ENCODE measurements at places on chromosomes 2 and 18.

GRCh38 chr18:68738564-68738963, 23.7 kb upstream of the TMX3 start:
- DNase-seq = no peak

DNA sequence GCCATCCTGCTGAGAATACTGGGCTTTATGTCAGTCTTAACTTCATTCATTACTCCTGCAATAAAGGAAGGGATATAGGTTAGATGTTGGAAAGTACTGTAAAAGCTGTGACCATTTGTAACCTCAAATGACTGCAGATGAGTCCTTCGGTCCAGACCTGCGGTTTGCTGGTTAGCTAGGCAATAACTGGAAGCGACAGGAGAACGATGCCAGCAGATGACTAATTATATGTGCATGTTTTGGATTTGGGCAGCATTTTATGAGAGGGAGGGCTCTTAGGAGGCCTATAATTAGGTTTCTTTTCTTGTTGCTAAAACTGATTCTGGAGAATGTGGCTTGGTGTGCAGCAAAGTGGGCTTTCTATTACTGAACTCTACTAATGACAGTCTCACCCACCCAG, 205.6 kb downstream of the TMEM182 start:
- no peak for DNase-seq

DNA sequence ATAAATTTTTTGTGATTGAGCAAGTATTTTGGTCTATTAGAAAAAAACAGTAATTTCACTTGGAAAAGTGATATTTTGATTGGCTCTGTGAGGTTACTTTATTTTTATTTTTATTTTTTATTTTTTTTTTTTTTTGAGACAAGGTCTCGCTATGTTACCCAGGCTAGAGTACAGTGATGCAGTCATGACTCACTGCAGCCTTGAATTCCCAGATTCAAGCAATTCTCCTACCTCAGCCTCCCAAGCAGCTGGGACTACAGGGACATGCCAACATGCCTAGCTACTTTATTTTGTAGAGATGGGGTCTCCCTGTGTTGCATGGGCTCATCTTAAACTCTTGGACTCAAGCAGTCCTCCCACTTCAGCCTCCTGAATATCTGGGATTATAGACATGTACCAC, 60.9 kb upstream of the MGAT5 start:
- DNase-seq = no peak

- no peak for DNase-seq
These were observed 6.9 kb upstream of the EPB41L5 start for GRCh38 chr2:120005834-120006521.

- no peak for DNase-seq
These were observed 54.9 kb downstream of the MGAT5 start for GRCh38 chr2:134308474-134309385.

DNA sequence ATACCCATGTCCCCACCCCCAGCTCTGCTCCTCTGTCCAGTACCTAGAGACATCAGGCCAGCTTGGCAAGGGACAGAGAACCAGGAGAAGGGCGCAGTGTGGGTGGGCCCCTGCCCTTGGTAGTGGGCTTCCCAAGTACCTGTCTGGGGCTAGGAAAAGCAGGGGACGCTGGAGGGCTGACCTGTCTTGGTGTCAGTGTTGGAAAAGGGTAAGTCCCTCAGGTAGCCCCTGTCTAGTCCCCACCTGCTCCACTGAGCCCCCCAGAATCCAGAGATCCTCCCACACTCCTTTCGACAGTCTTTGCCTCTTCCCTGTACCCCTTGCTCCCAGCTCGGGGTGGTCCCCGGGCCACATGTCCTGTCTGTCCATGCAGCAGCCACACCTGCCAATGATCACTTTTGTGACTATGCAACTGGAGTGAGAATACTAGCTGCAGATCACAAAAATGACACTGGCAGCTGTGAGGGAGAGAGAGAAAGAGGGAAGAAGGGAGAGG, 14.6 kb downstream of the DNAJB2 start:
- DNase-seq = no peak

Data from muscle of arm (tissue), 14 donors.